ENCODE measurements at places on chromosomes 12 and 14.

DNA sequence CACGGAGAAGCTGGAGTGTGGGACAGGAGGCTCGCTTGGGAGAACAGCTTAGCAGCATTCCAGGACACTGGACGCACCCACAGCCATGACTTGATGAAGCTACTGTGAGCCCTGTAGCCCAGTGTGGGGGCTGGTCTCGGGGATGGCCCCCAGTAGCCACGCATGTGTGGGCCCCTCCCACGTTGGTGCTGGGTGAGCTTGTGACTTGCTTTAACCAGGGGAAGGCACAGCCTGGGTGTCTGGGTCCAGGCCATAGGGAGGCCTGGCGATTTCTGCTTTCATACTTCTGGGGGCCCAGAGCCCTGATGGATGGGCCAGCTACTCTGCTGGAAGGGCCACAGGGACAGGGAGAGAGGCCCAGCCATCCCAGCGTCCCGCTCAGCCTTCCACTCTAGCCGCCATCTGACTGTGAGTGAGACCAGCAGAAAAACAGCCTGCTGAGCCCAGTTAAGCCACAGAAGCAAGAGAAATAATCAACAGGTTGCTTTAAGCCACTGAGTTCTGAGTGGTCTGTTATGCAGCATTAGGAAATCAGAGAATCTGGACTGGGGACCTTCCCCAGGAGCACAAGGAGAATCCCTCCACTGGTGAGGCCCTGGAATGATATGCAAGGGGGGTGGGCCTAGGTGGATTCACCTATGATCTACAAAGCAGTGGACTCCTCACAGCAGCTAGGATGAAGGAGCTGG is 16.1 kb downstream of the DIO3 start:
- DNase-seq, result no peak

DNA sequence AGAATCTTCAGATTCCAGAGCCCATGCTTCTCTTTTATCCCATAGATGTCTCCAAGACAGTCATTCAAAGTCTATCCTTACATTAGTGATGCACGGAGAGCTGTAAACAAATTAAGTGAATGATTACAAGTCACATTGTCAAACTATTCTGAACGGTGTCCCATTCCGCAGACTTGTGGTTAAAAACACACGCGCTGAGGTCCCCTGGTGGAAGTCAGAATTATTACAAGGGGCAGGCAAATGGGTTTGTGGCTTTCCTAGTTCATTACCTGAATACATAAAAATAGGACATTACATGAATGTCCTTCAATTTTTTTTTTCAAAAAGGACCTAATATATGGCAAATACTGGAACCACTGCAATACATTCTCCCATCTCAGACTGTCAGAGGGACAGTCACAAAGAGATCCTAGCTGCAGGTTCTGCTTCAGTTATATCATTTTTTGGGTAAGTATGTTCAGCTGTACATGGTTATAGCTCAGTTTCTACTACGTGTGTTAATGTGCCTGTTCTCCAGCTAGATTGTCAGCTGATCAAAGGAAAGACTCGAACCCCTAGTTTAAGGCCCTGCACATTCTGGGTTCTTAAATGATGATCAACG is 53.1 kb upstream of the STON2 start:
- peak; percentile 30 for DNase-seq

DNA sequence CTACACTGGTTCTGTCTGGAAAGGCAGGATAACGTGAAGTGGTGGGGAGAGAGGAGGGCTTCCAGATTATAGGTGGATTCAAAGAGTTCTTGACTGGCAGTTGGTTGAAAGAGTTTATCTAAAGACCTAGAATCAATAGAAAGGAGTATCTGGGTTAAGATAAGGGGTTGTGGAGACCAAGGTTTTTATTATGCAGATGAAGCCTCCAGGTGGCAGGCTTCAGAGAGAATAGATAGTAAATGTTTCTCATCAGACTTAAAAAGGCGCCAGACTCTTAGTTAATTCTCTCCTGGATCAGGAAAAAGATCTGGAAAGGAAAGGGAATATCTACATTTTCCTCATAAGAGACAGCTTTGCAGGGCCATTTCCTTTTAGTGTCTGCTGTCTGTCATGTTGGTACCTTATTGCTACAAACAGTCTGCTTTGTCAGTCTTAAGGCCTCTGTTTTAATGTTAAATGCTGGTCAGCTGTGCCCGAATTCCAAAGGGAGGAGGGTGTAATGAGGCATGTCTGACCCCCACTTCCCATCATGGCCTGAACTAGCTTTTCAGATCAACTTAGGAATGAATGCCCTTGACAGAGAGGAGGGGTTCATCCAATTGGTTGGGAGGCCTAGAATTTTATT is 401.3 kb downstream of the FUT8 start:
- no peak for DNase-seq

DNA sequence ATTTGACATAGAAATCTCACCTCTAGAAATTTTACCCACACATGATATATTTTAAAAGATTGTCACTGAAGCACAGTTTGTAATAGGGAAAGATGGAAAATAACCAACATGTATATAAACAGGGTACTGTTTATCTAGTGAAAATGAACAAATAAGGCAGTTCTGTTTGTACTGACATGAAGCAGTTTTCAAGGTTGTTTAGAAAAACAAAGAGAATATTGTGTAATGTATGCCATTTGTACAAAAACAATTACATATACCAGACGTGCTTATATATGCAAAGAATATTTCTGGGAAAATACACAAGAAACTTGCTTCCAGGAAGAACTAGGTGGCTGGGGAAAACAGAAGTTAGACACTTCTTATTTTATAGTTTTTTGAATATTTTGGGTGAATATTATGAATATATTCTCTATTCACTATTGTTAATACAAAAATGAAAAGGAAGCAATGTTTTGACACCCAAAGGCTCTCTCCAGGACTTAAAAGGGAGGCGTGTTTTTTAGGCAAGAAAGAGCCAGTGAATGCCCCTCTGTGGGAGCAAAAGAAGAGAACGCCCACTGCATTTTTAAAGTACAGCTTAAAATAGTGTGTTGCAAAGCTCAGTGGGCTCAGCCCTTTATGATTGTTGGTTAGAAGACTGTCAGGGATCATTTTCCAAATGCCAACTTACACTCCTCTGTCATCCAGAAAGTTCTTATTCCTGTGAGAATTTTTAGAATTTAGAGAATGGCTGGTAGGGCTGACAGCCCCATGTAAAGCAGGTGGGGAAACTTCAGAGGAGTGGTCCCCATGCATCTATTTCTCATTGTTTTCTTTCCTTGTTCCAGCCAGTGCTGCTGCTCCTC is 59.6 kb upstream of the FERMT2 start:
- DNase-seq, result no peak

GRCh38 chr12:66428261-66428660 is 126.0 kb downstream of the HELB start:
- DNase-seq, result no peak

DNA sequence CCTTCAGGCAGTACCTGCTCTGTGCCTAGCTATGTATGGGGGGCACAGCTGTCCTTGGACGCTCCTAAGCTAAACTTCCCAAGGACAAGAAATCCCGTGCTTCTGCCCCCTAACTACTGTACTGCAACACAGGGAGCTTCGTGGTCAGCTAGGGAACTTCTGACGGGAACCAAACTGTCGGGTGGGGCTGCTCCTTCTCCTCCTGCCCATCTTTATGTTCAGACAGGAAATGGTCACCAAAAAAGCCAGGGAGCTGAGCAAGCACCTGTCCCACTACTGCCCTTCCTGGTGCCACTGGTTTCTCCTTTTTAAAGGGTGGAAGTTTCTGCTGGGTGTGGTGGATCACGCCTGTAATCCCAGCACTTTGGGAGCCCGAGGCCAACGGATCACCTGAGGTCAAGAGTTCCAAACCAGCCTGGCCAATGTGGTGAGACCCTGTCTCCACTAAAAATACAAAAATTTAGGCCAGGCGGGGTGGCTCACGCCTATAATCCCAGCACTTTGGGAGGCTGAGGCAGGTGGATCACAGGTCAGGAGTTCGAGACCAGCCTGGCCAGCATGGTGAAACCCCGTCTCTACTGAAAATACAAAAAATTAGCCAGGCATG is 26.6 kb downstream of the PXN start:
- DNase-seq, result no peak

DNA sequence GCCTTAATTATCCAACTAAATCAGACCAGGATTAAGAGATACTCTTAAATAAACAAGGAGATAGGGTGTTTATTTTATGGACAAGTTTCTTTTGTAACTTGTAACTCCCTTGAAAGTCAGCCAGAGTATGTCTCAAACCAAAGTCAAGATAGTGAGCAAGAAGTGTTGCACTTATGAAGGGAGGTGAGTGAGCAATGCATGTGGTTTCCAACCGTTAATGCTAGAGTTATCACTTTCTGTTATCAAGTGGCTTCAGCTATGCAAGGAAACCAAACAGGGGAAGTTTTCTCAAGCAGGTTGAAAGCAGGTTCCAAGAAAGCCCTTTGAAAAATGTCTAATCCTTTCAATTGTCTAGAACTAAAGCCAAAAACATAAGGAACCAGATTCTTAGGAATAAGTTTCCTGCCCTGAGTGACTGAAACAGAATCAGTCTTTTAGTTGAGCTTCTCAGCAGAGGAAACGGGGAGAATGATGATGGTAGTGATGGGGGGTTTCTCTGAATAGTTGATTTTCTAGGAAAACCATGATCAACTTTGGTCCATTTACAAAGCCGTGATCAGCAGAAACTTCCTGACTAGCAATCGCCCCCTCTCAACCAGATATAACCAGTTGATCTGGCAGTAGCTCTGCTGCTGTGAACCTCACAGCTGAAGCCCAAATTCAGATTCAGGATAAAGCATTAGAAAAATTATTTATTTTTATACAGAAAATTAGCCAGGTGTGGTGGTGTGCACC is 128.4 kb downstream of the DAD1 start:
- no peak for DNase-seq

DNA sequence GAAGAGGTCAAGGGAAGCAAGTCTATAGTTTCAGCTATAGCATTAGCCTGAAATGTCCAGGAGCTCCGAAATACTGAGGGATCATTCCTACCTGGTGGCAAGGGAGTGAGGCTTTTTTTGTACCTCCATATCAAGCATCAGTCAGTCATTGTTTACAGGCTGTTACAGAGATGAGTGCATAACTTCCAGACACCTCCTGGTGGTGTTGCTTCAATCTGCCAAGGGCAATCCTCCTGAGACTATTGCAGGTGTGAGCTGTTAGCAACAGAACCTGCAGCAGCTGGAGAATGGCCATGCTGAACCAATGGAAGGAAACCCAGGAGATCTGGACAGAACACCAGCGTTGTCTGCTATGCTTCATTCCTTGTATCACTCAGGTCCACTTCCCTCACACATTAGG is 80.0 kb upstream of the SLC8A3 start:
- DNase-seq, result no peak

DNA sequence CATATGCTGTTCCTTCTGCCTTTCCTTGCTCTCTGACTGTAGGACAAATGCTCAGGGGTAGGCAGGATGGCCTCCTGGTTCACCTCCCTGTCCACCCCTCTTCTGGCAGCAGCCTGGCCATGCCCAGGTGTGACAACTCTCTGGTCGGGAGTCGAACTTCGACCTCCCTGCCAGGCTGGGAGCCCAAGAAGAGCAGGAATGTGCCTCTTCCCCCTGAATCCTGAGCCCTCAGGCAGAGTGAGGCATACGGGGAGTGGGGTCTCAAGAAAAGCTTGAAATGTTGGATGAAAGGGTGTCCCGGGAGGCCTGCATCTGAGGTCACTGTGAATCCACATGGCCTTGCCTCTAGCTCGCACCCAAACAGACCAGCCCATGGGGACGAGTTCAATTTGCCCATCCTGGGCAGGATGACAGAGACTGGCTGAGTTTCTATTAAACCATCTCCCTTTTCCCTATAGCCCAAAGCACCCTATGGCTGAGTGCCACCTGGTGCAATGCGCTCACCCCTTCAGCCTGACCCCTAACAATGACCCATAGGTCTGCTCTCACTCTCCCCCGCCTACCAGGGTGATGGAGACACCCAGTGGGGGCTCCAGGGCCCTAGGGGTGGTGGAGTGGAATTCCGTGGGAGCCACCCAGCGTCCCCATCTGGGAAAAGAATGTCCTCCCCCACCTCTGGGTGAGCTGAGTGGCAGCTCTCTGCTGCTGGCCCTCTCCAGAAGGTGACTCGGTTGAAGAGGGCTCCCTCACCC is 52.9 kb upstream of the DIO3 start:
- no peak for DNase-seq

- DNase-seq, result no peak
These were observed 21.2 kb downstream of the KLC1 start for GRCh38 chr14:103650213-103650612.

DNA sequence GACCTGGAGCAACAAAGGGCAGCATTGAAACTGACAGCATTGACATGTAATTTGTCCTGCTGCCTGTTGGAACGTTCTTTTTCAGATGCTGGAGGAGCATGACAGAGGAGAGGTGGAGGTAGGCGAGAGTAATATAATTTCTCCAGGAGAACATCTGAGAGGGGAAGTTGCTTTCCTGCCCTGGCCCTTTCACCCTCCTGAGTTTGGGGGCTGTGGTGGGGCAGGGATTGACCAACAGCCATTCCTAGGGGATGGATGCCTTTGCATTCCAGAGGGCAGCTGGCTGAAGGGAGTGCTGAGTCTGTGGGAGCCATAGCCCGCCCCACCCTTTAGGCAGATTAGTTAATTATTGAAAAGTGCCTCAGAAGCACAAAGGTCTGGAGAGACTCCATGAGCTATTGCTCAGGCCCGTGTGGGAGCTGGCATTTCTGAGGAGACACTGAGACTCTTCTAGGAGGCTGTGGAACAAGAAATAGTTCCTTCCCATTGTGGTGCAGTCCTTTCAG is 73.5 kb downstream of the ARF6 start:
- no peak for DNase-seq

- DNase-seq, result no peak
These were observed 272.7 kb downstream of the AEBP2 start for GRCh38 chr12:19712041-19712440.

DNA sequence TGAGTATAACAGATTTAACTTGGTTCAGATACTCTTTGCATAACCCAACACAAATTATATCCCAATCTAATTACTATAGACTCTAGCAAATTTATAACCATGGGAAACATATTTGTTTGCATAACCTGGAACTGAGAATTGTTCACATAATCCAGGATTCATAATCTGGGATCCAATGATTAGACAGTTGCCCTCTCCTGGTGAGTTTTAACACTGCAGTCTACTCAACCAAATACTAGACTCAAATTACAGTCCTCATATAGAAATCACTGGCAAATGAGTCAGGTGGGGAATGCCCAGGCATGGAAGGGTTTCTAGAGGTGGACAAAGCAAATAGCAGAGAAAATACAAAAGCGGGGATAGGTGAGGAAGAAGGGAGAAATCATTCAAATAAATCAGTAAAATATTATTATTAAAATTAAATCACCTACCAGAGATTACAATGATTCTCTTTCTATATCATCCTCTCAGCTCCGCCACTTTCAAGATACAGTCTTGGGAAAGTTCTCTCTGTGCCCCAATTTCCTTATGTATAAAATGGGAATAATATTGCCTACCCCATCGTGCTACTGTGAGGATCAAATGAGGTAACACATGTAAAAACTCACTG is 9.4 kb downstream of the GCH1 start:
- peak; percentile 34 for DNase-seq

- DNase-seq, result no peak
These were observed 1.8 kb upstream of the KRT82 start for GRCh38 chr12:52407918-52408317.
